ENCODE measurements at places on chromosomes 1 and 21. TPM values are rescaled to one million over a fixed set of nuclear protein-coding genes. Genes with fewer than 3 reads are reported as not detected.

The RGS13 gene
- total RNA-seq: 0.98 TPM

The LMO4 gene
- 53.8 TPM for total RNA-seq

The TNFRSF14 gene
- 49.6 TPM for total RNA-seq

DNA sequence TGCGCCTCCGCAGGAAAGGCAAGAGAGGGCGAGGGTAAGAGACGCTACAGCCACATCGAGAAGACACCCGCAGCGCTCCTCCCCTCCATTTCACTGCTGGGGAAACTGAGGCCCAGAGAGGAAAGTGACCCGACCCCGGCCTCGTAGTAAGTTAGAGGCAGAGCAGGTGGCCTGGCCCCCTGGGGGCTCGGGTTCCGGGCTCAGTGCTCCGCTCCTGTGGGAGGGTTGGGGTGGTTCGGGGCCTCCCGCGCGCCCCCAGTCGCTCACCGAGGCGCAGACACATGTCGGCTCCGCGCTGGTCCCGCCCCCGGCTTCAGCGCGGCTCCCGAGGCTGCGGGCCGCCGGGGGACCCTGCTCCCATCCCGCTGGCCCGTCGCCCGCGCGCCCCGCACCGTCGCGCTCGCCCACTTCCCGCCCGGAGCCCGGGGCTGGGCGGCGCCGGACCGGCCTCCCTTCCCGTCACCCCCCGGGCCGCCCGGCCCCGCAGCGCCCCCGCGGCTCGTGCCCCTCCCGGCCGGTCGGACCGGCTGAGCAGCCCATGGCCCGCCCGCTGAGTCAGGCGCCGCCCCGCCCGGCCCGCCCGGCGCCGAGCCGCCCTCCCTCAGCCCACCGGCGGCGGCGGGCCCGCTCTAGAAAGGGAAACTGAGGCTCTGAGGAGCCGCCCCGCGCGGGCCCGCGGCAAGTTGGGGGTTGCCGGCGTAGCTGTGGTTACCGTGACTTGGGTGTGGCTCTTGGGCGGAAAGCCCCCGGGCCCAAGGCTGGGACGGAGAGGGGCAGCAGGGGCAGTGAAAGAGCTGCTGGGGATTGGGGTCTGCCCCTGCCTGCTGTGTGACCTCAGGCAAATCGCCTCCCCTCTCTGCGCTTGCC, at the start of gene TMEM54:
TMEM54 (minus strand) TSS at position 434 of the 867 bp plus-strand sequence; CDS start at position 283, 151 bp downstream.
- H3K4me3 ChIP-seq: peak within 1 kb of the TSS; percentile 89
- peaks cover 19% of the 10 kb centered on the region for H3K4me1 ChIP-seq
- H3K36me3 ChIP-seq: no peaks in the 10 kb centered on the region
- H3K27ac ChIP-seq: peak within 1 kb of the TSS; percentile 85

The GRIK1 gene
- total RNA-seq: 3.2 TPM

- H3K36me3 ChIP-seq: no peaks in the 10 kb centered on the region
- H3K4me1 ChIP-seq: peaks cover 52% of the 10 kb centered on the region
- H3K27me3 ChIP-seq: no peaks in the 10 kb centered on the region
- H3K27ac ChIP-seq: peak overlapping the region; percentile 13
Measured at GRCh38 chr1:77830946-77831345, 51.5 kb downstream of the MIGA1 start.

The RABGAP1L gene
- 40.0 TPM for total RNA-seq

The S100A14 gene
- 323 TPM for total RNA-seq

The LRRIQ3 gene
- not detected for total RNA-seq

The PINK1 gene
- 113 TPM for total RNA-seq

DNA sequence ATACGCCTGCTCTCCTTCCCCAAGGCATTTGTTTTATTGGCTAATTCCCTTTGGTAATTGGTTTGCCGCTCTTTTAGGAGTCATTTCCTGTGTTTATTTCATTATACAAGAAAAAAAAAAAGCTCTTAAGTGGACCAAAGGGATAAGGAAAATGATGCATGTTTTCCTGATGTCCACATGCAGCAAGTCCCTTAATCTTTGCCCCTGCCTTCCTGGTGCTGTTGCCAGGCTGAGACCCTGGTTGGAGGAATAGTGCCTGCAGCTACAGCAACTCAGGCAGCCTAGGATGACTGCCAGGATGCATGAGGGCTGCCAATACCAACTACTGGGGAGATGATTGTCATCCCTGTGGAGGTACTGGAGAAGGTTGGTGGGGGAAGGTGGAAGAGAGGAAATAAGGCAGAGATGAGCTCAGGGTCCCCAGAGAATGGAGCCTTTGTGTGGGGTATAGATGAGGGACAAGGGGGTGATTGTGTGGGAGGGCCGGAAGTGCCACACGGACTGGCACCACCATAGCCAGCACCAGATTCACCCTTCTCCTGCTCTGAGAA, 6.1 kb upstream of the GATAD2B start:
- no peak for DNase-seq
- no peak overlapping the region for H3K27ac ChIP-seq
- no peak overlapping the region for H3K4me3 ChIP-seq
- no peaks in the 10 kb centered on the region for H3K27me3 ChIP-seq
- H3K36me3 ChIP-seq: no peaks in the 10 kb centered on the region
- H3K4me1 ChIP-seq: peaks cover 6% of the 10 kb centered on the region

Data from vagina (tissue), 2 donors.